ENCODE measurements at places on chromosomes 13 and 19.
A peak's percentile ranks its signal among the peaks of the same experiment; 100 is the strongest.

- no peak for DNase-seq
These were observed 33.6 kb downstream of the NALCN start for GRCh38 chr13:101382701-101383100.

- no peak for DNase-seq
These were observed 13.0 kb upstream of the PROZ start for GRCh38 chr13:113145496-113145895.

GRCh38 chr13:52862358-52863206 is 14.1 kb upstream of the PCDH8 start:
- no peak for DNase-seq

- no peak for DNase-seq
These were observed 264.7 kb downstream of the MZT1 start for GRCh38 chr13:72462726-72463125.

- no peak for DNase-seq
These were observed 435.3 kb upstream of the HTR2A start for GRCh38 chr13:47332149-47332548.

DNA sequence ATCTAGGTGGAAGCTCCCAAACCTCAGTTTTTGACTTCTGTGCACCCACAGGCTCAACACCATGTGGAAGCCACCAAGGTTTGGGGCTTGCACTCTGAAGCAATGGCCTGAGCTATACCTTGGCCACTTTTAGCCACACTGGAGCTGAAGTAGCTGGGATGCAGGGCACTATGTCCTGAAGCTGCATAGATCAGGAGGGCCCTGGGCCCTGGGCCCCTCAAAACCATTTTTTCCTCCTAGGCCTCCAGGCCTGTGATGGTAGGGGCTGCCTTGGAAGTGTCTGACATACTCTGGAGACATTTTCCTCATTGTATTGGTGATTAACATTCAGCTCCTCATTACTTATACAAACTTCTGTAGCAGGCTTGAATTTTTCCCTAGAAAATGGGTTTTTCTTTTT is 273.7 kb downstream of the FGF9 start:
- DNase-seq, result no peak

DNA sequence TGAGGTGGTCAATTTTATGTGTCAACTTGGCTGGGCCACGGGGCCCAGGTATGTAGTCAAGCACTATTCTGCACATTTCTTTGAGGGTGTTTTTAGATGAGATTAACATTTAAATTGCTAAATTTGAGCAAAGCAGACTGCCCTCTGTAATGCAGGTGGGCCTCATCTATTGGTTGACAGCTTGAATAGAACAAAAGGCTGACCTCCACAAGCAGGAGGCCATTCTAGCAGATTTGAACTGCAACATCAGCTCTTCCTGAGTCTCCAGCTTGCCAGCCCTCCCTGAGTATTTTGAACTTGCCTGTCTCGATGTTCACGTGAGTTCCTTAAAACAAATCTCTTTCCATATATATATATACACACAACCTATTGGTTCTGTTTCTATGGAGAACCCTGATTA is 134.8 kb downstream of the DCLK1 start:
- no peak for DNase-seq

DNA sequence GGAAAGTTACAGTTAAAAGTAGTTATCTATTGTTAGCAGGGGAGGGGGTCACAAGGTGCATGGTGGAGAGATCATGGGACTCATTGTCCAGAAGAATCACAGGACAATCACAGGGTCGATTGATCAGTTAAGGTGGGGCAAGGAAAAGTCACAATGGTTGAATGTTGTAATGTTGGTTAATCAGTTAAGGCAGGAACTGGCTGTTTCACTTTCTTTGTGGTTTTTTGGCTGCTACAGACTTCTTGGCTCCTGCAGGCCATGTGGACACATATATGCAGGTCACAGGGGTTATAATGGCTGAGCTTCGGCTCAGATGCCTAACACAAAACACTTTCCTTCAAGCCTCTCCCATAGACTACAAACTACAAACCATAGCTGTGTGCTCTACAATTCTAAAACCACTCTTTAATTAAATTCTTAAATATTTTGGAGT is 6.9 kb upstream of the ZNF431 start:
- no peak for DNase-seq

GRCh38 chr13:79675931-79676660 is 195.1 kb downstream of the NDFIP2 start:
- no peak for DNase-seq

- no peak for DNase-seq
These were observed 316.8 kb downstream of the DLEU7 start for GRCh38 chr13:50526661-50527071.

DNA sequence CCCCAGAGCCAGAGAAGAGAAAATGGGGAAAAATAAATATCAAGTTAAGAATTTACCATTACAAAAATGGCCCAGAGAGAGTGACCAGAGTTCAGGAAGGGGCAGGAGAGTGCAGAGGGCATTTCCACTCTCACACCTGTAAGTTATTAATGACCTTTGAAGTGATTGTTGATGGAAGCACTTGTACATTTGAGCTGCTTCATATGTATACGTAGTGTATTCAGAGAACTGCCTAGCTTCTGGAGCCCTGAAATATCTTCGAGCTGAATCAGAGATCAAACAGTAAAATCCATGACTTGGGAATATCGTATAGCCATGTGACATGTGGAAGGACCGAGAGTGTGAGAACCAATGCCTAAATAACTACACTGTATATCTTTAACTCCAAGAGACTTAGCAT is 49.2 kb upstream of the PCCA start:
- no peak for DNase-seq

DNA sequence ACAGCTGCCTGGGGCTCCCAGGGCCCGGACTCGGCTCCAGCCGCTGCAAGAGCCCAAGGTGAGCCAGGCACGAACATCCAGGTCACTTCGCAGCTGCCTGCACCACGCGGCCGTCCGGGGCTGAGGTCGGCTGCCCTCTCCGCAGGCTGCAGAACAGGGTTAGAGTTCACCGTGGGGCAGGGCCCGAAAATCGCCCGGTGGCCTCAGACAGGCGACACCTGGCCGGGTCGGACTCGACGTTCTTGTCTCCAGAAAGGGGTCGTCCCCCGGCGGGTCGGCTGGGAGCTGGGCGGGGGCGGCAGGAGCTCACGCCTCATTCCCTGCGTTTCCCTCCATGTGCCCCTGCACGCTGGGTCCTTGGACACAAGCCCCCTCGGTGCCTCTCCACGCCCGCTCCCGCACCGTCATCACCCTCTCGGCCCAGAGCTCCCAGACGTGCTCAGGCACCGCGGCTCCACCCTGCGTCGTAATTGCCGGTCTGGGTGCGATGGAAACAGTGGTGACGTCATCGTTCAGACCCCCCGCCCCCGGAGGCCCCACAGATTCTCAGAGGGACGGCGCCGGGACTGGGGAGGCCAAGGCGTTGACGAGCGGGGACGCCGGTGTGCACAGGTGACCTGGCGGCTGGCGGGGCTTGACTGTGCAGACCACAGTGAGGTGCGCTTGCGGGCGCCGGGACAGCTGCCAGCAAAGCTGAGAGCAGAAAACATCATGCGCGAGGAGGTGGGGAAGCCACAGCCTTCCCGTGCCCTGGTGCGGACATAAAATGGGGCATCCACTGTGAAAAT is 4.0 kb upstream of the GRIN3B start:
- peak; percentile 78 for DNase-seq

All from CD4-positive, alpha-beta T cell treated with Interleukin-17A for 4 hours (primary cell).